Stimulated activated CD8-positive, alpha-beta memory T cell treated with anti-CD3 and anti-CD28 coated beads, Interleukin-15, amount 100 ng/mL, for 24 hours (primary cell): ENCODE measurements at places on chromosomes 2 and 18.

DNA sequence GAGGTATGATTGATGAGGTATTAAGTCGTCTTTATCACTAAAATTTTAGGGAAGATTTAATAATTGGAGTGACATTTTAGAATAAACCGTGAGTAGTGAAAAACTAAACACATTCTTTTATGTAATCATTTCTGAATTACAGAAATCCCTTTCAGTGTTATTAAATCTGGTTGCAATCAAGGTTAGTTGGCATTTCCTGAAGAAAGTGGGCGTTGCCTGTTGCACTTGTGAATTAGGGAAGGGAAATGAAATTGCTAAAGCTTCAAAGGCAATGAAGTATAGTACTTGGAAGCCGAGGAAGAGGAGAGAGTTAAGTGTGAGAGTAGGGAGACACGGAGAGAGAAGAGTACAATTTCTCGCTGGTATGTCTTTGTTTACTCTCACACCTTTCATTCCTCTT is 274.5 kb downstream of the SLC8A1 start:
- no peak for DNase-seq

GRCh38 chr2:238225911-238226697 is 13.7 kb downstream of the HES6 start:
- DNase-seq = no peak

DNA sequence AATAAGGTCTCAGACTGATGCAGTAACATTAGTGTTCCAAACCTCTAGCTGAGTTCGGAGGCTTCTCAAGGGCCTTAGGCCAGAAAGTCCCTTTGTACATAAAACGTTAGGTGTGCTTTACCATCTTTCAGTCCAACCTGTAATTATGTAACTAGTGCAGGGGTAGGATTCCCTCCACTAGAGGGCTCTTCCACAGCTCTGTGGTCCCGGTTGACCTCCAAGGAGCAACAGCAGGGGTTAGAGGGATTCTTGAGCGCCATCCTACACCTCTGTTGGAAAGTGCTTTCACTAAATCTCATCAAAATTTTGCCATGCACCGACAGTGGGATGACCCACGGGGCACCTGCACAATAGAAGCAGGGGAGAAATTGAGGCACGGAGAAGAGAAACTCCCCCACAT is 155.8 kb upstream of the LRP1B start:
- no peak for DNase-seq

- DNase-seq = no peak
Measured at GRCh38 chr2:233142355-233142897, 82.3 kb downstream of the INPP5D start.

DNA sequence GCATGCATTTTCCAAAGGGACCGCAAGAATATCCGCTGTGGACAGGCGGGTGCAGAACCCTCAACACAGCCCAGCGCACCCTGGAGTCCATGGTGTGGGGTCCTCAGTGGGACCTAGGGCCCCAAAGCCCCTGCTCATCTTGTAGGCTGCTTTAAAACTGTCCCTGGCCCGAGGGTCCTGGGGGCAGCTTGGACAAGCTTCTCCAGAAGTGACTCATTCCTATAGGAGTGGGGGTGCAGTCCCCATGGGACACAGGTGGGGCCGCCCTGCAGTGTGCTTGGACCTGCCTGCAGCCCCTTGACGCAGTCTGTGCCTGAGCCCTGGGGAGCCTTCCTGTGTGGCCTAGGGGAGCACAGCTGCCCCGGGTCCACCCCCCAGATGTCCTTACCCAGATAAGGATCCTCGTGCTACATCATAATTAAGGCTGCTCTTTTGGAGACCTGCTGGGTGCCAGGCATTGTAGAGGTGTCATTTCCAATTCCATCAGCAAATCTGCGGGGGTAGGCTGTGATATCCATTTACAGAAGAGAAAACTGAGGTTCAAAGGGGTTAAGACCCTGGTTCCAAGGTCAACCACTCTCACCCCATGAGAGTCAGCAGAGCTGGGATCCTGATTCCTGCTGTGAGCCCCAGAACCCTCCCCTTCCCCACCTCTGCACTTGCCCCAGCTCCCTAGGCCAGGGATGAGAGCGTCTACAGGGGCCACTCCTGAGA is 1.7 kb upstream of the HS6ST1 start:
- DNase-seq = no peak

DNA sequence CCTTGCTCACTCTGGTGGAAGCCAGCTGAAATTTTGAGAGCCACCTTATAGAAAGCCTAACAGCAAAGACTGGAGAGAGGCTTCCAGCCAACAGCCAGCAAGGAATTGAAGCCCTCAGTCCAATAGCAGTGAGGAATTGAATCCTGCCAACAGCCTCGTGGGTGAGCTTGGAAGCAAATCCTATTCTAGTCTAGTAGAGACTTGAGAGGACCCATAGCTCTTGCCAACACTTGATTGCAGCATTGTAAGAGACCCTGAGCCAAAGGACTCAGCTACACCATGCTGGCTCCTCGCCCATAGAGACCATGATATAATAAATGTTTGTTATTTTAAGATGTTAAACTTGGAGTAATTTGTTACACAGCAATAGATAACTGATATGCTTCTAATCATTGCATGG is 403.0 kb upstream of the TNP1 start:
- no peak for DNase-seq

GRCh38 chr18:52764316-52764715 is 424.3 kb downstream of the DCC start:
- no peak for DNase-seq

- no peak for DNase-seq
Measured at GRCh38 chr18:57516056-57516455, 70.4 kb downstream of the FECH start.

GRCh38 chr18:55996717-55997116 is 408.7 kb upstream of the TCF4 start:
- DNase-seq = no peak

GRCh38 chr2:86001326-86001725 is 104.4 kb downstream of the POLR1A start:
- DNase-seq = no peak

DNA sequence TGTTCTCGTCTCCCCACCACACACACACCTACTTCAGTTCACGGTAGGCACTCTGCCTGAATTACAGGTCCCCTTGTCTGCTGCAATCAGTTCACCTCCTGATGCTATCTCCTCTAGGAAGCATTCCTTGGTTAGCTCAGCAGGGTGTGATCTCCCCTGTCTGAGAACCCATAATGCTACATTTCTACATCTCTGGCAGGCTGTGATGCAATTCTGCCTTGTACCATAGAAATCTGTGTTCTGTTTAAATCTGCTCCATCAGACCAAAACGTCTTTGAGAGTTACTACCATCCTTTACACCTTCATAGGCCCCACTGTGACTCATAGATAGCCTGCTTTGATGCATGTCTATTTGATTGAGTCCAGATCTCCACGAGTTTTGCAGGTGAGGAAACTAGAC is 103.9 kb downstream of the TTC32 start:
- no peak for DNase-seq

DNA sequence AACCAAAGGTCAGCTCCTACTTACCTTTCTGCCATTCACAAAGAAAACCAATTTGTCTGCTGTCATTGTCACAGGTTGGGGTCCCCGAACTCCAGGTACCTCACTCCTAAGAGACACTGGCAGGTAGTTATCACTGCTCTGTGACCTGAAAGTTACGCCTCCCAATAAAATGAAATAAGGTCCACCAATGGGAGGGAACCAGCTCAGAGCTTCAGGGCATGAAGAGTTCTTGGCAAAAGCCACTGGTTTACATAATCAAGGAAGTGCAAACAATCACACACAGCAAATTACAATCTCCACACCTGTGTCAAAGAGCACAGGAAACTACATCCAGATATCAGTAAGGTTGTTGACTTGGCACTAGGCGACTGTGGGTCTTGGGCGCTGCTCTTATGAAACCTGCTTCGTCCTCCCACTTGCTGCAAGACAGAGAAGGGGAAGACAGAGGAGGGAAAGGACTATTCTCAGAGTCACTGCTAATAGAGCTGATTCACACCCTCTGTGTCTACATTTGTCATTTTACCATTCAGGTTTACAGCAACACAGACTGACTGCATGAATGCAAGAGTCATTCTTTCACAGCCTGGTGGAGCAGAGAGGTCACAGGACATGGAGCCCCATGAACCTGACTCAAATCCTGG is at the start of gene XDH:
Gene XDH, minus strand, starts transcription at position 142 of the 641 bp plus-strand sequence. Its CDS starts 76 bp downstream, at position 66.
- DNase-seq = no peak
